ENCODE measurements at places on chromosomes 1 and 21. TPM values are rescaled to one million over a fixed set of nuclear protein-coding genes. Genes with fewer than 3 reads are reported as not detected.

Gene TCHH
- total RNA-seq = 0.04 TPM

Gene FCRL2
- not detected for total RNA-seq

Gene ZSCAN20
- 7.3 TPM for total RNA-seq

Gene MINDY1
- 72.3 TPM for total RNA-seq

Gene COL9A2
- 1.2 TPM for total RNA-seq

Gene GBP5
- 1.0 TPM for total RNA-seq

Gene IL6R
- total RNA-seq = 11.8 TPM

Gene FBLIM1
- 66.6 TPM for total RNA-seq

Gene KLHL17
- total RNA-seq = 2.9 TPM

Gene ORC1
- not detected for total RNA-seq

Gene SPRR2E
- not detected for total RNA-seq

Gene HTR6
- not detected for total RNA-seq

Gene NTMT2
- total RNA-seq = not detected

Data from right atrium auricular region (tissue), 2 donors.